Sciatic nerve (tissue), 2 donors: ENCODE measurements at places on chromosomes 13 and 19. TPM values are rescaled to one million over a fixed set of nuclear protein-coding genes. Genes with fewer than 3 reads are reported as not detected.

The MYO16 gene
- 0.27 TPM for total RNA-seq

The EDDM13 gene
- not detected for total RNA-seq

The ZNF93 gene
- total RNA-seq: 3.6 TPM

The LILRA5 gene
- 5.3 TPM for total RNA-seq

The TMEM145 gene
- not detected for total RNA-seq

DNA sequence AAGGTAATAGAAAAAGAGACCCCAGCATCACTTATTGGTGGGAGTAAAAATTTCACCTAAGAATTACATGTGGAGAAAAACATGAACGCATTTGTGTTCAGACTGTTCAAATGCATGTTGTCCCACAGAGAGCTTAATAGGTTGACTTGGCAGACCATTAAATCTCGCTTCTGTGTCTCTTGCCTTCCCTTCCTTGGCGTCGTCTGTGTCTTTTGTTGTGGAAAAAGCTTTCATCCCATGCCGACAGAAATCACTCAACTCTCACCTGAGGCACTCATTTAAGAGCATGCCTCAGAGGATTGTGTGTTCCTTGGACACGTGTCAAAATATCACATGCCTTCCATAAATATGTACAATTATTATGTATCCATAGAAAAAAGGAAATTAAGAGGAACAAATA lies 24.4 kb upstream of the CACNA1A start:
- no peak for DNase-seq

GRCh38 chr19:23015660-23016059 lies 12.7 kb upstream of the ZNF728 start:
- no peak for DNase-seq

DNA sequence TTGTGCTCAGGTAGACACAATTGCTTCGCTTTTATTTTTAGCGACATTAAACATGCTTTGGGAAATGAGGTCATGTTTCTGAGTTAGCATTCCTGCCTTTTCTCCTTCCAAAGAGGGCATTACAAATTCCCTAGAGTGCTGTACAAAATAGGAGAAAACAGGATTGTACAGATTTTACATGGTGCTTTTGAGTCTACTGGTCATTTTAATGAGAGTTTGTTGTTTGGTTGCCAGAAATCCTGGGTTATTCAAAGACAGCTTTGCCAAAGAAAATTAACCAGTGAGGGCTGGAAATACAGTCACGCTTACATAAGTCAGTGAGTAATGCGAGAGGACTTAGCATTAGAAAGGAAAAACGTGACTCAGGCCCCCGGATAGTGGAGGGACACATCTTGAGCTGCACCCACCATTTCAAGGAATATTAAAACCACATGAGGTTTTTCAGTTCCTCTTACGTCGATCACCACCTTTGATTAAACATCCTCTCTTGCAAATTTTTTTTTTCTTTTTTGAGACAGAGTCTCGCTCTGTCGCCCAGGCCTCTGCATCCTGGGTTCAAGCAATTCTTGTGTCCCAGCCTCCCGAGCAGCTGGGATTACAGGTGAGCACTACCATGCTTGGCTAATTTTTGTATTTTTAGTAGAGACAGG lies 55.4 kb downstream of the SACS start:
- DNase-seq: no peak

DNA sequence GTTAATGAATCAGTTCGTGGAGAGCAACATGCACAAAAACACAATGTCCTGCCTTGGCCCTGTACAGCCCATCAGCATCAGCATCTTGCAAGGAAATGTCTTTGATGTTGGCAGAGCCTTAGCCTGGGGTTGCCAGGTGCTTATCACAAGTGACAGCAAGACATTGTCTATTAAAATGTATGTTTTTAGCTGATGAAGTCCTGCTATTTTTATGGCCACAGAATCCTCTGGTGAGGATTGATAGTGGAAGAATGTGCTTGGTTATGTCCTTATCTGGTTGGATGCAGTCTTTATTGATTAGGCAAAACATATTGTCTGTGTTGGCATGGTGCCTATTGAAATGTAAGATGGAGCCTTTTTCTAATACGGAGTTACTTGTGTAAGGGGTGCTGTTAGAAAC lies 1427.0 kb upstream of the MIR17HG start:
- DNase-seq: no peak

- no peak for DNase-seq
These were observed 3.4 kb downstream of the PPM1N start for GRCh38 chr19:45501730-45502014.

DNA sequence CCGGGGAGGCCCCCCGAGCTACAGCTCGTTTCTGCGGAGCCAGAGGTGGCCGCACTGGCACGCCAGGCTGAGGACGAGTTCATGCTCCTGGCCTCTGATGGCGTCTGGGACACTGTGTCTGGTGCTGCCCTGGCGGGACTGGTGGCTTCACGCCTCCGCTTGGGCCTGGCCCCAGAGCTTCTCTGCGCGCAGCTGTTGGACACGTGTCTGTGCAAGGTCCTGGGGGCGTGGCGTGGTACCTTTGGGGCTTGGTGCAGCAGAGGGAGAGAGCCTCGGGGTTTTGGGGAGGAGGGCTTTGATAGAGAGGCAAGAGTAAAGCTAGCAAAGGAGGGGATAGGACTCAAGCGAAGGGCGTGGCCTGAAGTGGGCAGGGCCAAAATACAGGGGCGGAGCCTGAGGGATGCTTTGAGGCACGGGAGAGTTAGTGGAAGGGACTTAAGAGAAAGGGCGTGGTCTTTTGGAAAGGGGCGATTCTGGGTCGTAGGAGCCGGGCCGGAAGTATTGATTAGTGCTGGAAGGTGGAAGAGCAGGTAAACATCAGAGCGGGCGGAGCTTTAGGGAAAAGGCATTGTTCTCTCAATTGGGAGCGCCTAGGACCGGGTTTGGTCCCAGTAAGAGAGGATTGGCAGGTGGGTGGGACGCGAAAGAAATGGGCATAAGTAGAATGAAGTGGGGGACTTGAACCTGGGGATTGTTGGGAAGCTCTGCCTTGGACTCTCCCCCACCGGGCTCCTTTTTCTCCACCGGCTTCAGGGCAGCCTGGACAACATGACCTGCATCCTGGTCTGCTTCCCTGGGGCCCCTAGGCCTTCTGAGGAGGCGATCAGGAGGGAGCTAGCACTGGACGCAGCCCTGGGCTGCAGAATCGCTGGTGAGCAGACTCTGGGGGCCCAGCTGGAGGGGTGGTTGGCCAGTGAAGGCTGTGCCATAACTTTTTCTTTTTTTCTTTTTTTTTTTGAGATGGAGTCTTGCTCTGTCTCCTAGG lies 1.2 kb downstream of the PPM1N start:
- DNase-seq: no peak

GRCh38 chr19:4635754-4636116 lies 3.6 kb upstream of the TNFAIP8L1 start:
- peak; percentile 58 for DNase-seq

DNA sequence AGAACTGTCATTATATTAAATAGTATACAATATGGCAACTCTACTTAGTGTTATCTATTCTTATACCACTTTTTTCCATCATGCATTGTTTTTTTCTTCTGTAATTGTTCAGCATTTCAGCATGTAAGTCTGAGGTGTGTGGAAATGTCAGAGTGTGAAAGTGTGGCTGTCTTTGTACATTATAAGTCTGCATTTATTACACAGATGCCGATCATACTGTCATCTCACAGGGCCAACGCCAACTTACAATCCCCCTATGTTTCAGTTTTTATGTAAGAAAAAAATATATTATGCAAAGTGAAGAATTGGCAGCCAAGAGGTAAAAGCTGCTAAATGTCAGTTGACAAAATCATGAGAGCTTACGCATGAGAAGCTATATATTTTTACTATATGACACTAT lies 42.9 kb upstream of the PCDH17 start:
- DNase-seq: no peak

DNA sequence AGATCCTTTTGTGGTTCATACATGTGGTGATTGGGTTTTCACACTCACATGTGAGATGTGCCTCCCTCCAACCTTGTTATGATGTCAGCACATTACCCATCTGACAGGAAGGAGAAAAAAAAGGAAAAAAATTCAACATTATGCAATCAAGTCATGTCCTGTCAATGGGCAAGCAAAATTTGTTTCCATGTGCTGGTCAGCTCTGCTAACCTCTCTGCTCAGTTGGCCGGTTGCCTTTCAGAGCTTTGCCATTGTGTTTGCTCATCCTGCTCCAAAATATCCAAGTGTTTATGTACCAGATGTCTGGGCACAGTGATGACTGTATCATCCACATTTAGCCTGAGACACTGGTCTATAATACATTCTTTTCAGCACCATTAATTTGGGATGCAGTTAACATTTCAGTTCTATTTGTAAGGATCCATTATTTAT lies 27.0 kb upstream of the METTL21C start:
- DNase-seq: no peak

DNA sequence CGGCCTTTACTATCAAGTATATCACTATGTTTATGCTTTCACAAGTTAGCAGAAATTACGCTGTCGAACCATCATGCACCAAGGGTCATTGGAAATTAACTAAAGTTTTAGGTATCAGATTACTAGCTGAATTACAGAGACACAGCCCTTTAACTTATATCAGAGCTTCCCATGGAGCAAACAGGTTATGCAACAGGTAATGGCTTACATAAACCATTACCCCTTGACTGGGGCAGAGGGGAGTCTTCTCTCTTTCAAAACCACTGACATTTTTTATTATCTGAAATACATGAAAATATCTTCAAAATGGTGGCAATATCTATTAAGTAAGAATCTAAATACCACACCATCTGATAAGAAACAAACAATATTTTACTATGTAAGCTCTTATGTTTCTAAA lies 1692.9 kb upstream of the SLC10A2 start:
- no peak for DNase-seq

DNA sequence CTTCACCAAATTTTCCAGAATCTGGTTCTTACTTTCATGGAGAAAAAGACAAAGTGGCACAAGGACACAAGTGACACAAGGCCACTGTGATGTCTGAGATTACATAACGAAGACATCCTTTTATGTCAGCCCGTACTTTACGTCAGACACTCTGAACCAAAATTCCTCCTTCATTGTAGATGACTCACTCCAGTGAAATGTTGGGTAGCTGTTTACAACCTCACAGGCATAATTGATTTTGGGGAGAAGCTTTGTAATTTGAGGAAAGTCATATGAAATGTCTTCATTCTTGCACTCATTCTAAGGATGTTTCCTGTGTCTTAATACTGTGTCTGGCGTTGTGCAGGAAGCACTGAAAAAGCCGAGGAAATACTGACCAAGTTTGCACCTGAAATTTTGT lies 20.0 kb upstream of the LGALS14 start:
- no peak for DNase-seq

DNA sequence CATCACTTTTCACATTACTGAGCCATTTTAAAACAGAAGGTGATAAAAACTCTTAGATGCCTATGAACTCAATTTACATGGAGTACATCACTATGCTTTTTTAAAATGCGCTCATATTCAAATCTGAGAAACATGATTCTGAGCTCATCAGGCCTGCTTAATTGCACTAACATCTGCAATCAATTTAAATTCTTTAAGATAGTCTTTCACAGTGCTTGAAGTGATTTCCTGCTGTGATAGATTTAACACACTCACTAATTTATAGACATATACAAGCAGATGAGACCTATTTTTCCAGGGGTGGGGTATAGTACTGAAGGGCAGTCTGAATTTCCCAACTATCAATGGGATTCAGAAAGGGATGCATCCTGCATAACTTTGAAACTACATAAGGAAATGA lies 82.9 kb downstream of the DIAPH3 start:
- no peak for DNase-seq

DNA sequence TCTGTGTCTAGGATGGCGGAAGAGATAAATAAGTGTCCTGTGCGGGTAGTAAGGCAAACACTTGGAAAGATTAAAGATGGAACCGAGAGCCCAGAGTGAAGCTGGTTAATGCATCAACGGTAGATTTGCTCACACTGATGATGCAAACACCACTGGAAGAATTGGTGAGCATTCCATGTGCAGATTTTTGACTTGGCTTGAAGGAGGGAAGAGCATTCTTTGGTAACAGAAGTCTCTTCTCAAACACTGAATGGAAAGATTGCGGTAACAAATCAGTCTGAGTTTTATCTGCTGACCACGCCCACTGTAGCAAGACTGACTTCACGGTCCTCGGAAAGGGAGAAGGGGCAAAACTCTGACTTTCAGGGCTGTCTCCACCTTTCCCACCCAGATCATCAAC lies 112.5 kb downstream of the COL4A1 start:
- no peak for DNase-seq

- DNase-seq: peak; percentile 45
These were observed 26.0 kb downstream of the AP1M1 start for GRCh38 chr19:16223746-16224145.

DNA sequence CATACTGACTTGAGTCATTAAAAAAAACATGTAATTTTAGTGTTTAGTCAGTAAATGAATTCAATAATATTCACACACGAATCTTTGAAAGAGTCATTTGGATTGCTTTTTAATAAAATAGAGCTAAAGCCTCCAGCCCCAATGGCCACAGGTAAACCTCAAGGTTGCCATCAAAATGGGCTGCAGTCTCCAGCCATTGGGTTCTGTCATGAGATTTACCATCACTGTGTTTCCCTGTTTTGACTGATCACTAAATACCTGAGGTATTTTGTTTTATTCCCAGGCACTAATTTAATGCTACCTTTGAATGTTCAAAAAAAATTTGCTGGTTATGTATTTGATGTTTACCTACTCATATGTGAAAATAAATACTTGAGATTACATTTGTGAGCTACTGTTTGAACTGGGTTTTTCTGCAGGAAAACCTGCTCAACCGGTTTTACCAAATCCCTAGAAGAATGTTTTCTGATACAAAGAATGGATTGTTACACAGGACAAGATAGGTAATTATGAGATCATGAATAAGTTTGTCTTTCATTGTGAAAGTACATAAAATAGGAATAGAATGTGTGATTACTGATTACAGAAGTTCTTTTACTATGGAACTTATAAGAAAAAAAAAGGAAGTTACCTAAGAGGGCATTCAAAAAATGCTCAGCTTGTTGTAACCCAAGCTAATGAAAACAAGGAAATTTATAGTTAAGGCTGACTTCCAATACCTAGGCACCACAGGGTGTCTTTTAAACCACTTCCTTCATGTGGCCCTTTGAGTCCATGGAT lies 391.3 kb downstream of the EFNB2 start:
- no peak for DNase-seq

DNA sequence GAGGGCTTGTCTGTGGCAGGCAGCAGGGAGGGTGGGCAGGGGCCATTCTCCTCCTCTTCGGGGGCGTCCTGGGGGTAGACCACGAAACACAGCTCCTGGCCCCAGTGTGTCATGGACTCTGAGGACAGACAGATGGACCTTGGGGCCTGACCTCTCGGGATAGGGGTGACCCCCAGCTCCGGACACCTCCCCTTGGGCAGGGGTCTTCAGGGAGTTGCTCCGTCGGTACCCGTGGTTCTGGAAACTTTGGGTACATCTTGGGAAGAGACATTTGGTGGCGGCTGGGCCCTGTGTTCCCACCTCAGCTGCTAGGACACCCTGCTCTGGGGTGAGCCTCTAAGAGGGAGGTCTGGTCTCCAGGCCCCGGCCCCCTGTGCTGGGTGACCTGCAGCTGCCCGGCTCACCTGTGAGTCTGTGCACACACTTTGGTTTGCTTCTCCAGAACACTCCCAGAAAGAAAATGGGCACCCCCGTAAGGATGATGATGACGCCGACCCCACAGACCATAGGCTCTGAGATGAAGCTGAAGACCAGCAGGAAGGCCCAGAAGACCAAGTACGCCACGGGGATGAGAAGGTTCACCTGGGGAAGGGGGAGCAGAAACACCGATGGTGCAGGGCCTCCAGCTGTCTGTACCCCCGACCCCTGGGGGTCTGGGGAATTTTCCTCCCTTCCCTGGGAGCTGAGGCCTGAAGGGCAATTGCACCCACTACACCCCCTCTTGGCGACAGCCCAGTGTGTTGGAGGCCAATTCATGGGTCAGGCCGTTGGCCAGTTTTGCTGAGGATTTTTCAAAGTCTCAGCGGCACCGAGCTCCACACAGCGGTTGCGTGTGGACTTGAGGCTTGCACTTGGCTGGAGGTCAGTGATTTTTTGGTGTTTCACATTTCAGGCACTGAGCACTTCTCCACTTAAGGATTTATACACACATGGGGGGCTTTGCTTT lies 15.0 kb downstream of the LRP3 start:
- no peak for DNase-seq
